Occipital lobe (tissue), 3 donors: ENCODE measurements at places on chromosomes 2 and 18.

- no peak for DNase-seq
Observed at GRCh38 chr2:216546641-216547403, 48.2 kb downstream of the RPL37A start.

DNA sequence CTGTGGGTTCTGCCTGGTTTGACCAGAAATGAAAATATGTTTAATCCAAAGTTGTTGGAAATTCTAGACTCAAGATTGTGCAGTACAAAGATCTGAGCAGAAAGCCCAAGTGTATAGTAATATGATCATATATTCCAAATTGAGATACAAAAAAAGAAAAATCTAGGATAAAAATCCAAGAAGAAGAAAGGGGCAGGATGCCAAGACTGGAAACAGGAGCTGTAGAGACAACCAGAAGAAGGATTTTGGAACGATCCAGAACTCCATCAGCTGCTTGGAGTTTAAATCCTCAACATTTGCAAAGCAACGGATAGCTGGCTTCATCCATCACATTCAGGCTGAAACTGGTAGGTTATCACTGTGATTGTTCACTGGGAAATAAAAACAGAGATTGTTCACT, 333.6 kb upstream of the UBE2E3 start:
- DNase-seq = no peak

DNA sequence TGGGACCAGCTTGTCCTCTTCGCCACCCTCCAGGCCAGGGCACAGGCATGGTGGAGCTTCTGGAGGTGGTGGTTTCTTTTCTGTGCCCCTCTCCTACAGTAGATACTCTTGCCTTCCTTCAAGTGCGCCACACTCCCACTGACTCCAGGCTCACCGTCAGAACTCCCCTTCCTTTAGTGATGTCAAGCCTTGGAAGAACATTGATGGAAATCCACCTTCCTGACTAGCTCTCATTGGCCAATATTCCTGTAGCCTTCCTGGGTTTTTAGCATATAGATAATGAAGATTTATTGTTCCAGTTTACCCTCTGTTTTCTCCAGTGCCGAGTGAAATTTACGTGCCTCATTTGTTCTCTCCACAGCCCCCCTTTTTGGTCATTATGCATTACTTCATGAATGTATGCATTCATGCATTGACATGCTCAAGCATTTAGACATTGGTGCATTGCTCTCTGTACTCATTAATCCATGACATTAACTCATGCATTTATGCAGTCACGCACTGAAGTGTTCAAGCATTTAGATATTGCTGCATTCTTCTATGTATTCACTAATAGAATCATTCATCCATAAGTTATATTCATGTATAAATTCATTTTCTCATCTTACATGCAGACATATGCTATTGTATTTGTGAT, 37.3 kb downstream of the PLB1 start:
- DNase-seq = no peak

DNA sequence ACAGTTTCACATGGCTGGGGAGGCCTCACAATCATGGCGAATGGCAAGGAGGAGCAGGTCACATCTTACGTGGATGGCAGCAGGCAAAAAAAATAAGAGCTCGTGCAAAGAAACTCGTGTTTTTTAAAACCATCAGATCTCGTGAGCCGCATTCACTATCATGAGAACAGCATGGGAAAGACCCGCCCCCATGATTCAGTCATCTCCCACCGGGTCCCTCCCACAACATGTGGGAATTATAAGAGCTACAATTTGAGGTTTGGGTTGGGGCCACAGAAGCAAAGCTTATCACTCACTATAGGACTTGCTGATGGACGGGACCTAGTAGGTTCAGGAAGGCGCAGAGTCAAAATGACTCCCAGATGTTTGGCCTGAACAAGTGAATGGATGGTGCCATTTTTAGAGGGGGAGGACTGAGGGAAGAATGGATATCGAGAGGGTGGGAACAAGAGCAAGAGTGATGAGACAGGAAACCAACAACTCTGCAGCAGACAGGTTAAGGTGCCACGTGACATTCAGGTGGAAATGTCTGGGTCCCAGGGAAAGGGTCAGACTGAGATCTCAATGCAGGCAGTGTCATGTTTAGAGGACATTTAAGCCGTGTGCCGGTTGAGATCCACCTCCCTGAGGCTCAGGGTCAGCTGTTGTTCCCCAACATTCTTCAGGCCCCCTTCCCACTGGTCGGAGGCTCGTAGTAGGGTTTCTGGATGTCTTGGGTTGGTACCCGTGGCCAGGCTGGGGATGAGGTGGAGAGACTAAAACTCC, 85.7 kb downstream of the MYCN start:
- no peak for DNase-seq

- DNase-seq = peak; percentile 72
Observed at GRCh38 chr2:20578895-20579825, 71.7 kb downstream of the HS1BP3 start.

DNA sequence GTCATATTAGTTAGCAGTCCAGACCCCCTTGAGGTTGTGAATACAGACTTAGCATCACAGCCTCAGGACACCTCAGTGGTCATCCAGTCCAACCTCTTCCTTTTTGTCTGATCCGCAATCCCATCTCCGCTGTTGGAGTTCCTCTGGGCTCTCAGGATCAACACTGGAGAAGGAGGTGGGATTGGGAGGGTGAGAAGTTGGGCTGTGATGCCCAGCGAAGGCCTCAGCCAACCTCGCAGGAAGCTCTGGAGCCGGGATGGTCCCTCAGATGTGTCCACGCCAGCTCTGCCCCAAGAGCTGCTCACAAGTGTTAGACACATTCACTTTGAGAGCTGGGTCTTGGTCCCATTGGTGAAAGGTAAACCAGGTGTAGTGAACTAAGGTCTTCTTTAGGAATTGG, 74.9 kb upstream of the AFF3 start:
- no peak for DNase-seq

DNA sequence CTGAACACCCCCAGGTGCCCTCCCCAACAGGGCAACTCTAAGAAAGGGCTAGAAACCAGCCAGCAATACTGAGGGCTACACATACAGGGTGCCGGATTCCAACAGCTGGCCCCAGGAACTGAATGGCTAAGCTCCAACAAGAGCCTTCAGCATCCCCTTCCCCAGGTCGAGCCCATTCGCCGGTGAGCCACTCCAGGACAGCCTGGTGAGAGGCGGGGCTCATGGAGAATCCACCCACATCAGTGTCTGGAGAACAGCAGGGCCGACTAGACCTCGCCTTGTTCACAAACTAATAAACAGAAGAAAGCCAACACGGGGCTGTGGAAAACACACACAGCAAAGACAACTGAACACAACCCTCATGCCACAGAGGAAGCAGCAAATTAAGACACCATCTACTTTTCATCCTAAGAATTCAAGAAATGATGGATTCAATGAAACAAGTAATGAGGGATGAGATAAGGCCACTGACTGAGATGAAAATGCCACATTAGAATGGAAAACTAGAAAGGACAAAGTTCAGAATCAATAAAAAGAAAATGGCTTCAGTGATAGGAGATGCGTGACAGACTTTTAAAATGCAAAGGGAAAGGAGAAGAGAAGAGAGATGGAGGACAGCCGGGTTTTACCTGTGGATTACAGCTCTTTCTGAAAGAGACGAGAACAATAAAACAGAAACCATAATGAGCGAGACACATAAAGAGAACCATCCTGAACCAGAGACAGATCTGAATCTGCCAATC, 8.2 kb downstream of the PER2 start:
- DNase-seq = no peak

- DNase-seq = no peak
Observed at GRCh38 chr2:165406173-165406572, 63.3 kb upstream of the CSRNP3 start.

GRCh38 chr18:9536354-9537152, 61.2 kb downstream of the RALBP1 start:
- no peak for DNase-seq

GRCh38 chr2:3470856-3471737, 48.2 kb downstream of the ADI1 start:
- DNase-seq = no peak

- no peak for DNase-seq
Observed at GRCh38 chr2:79715338-79715737, 202.5 kb downstream of the CTNNA2 start.

- no peak for DNase-seq
Observed at GRCh38 chr2:10135296-10136089, 13.0 kb downstream of the RRM2 start.

GRCh38 chr2:98926601-98927000, 9.4 kb downstream of the CRACDL start:
- no peak for DNase-seq

GRCh38 chr2:16069933-16070647, 129.7 kb downstream of the MYCN start:
- peak; percentile 85 for DNase-seq

DNA sequence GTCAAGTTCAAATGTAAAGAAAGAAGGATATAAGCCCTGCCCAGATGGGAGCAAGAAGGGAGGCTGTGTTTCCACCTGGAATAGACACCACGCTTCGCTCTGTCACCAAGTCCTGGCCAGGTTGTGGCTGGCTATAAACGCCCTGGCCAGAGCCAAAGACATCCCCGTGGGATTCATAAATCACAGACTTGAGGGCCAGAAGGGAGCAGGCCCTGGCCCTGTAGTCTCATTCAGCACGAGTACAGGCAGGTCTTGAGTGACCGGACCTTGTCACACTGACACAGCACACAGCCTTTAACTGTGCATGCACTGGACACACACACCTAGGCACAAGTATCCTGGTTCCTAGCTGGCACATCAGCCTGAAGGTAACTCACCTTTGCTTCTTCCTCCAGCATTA, 94.5 kb upstream of the MGAT4A start:
- no peak for DNase-seq

DNA sequence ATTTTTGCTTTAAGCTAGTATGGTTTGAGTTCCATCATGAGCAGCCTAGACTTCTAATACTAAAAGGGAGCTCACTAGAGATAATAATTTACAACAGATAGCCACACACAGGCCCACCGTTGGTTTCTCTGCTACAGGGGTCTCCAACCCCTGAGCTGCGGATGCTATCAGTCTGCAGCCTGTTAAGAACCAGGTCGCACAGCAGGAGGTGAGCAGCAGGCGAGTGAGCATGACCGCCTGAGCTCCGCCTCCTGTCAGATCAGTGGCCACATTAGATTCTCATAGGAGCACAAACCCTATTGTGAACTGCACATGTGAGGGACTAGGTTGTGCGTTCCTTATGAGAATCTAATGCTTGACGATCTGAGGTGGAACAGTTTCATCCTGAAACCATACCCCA, 150.6 kb downstream of the HRH4 start:
- no peak for DNase-seq

- no peak for DNase-seq
Observed at GRCh38 chr2:158266111-158266510, 164.4 kb downstream of the UPP2 start.

- DNase-seq = no peak
Observed at GRCh38 chr2:191539068-191539467, 138.9 kb upstream of the NABP1 start.

DNA sequence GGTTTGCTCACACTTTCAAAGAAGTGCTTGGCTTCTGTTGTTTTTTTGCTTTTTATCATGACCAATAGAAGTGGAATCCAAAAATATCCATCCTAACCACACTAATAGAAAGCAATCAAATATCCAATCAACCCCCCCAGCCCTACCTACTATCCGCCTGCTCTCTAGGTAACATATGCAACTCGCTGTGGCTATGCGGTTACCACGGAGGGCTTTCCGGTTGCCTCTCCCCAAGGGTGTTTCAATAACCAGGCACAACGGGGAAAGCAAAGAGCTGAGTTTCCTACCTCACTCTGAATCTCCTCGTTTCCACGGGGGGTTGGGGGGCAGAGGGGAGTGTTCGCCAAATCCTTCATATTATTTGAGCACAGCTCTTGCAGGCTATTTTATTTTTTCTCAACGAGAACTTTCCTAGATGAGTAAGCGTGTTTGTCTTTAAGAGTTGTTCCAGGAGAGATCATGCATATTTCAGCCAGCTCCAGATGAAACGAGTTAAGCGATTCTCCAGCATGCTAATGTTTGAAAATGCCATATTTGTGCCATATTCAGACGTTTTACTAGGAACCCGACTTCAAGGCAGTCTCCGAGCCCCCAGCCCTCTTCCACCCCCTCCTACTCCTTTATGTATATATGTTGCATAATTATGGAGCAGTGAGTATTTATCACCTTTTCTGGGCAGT, 30.3 kb downstream of the PAX3 start:
- DNase-seq = no peak

- no peak for DNase-seq
Observed at GRCh38 chr2:223297788-223298187, 245.8 kb downstream of the KCNE4 start.

DNA sequence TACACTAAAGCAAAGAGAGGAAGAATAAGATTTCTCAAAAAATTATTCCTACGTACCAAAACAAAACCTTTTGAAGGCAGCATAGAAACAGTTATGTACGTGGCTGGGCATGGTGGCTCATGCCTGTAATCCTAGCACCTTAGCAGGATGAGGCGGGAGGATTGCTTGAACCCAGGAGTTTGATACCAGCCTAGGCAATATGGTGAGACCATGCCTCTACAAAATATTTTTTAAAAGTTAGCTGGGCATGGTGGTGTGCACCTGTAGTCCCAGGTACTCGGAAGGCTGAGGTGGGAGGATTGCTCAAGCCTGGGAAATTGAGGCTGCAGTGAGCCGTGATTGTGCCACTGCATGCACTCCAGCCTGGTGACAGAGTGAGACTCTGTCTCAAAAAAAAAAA, 14.9 kb upstream of the CYP26B1 start:
- DNase-seq = no peak

DNA sequence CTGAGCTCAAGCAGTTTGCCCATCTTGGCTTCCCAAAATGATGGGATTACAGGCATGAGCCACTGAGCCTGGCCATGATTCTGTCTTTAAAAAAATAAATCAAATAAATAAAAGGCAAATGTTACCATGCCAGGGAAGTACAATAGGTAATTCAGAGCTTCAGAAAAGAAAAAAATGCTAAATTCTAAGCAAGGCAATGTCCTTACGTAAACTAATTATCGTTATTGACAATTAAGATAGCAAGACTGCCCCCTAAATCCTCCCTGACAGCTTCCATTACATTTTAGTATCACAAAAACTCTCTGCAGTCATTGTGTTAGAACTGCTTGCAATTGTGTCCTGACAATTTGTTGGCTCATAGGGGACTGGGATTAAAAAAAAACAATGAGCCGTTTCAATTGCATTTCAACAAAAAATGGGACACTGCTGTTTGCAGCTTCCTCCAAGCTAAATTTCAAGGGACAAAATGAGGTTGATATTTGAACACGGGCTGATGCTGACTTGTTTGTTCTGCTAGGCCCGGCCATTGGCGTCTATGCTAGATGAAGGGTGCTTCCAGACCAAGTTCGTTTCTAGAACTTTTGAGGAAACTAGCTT, 88.9 kb downstream of the MOGAT1 start:
- no peak for DNase-seq

GRCh38 chr2:126895336-126895735, 3.4 kb upstream of the TEX51 start:
- DNase-seq = no peak

GRCh38 chr2:53127061-53127650, 640.4 kb upstream of the CHAC2 start:
- DNase-seq = no peak
